ENCODE measurements at places on chromosomes 11 and 22.

- DNase-seq: peak; percentile 91
Measured at GRCh38 chr11:79054636-79055035, 386.2 kb downstream of the TENM4 start.

DNA sequence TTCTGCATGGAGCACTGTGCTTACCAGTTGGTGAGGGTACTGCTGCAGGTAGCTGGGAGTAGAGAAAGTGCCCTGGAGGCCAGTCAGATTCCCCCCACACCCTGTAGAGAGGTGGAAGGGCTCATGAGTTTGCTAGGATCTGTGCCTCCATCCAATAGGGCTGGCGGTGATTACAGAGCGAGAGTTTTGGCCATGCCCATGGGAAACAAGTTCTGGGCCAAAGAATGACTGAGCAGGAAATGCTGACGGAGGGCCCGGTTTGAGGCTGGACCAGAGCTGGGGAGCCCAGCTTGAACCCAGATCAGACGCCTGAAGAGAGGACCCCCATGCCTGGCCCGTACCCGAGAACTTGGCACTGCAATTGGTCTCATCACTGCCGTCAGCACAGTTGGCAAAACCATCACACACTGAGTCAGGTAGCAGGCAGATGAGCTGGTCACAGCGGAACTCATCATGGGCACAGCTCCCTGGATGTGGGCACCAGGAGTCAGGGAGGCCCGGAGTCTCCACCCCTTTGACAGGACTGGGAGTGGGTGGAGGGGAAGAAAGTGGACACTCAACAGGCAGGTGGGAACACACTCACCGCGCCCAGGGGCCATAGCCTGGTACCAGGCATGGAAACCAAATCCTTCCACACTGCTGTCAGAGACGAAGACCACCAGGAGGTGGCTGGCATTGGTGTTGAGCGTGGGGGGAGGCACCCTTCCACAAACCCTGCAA, 2.1 kb downstream of the MFRP start:
- no peak for DNase-seq

GRCh38 chr11:71431271-71431670, 16.9 kb downstream of the DHCR7 start:
- DNase-seq: no peak

- no peak for DNase-seq
Measured at GRCh38 chr11:12070446-12071267, 39.7 kb upstream of the MICAL2 start.

GRCh38 chr11:12362857-12363256, 14.5 kb upstream of the PARVA start:
- DNase-seq: no peak

GRCh38 chr11:31830406-31830805, 19.3 kb upstream of the PAX6 start:
- no peak for DNase-seq

DNA sequence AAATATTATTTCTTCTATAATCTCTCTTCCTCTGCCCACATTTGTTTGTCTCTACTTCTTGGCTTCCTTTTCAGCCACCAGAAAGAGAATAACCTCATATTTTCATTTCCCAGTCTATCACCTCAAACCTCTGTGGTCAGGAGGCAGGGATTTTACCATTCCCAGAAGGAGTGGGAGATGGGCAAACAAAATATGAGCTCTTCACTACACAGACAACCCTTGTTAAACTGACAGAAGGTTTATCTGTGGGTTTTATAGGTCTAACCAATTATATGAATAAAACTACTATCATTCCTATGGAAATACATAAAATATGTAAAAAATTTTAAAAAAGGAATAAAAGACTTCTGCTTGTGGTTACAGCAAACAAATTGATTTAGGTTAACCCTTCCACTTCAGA, 160.0 kb upstream of the TRPC6 start:
- no peak for DNase-seq

- no peak for DNase-seq
Measured at GRCh38 chr11:57903441-57904123, 120.1 kb upstream of the OR9Q1 start.

DNA sequence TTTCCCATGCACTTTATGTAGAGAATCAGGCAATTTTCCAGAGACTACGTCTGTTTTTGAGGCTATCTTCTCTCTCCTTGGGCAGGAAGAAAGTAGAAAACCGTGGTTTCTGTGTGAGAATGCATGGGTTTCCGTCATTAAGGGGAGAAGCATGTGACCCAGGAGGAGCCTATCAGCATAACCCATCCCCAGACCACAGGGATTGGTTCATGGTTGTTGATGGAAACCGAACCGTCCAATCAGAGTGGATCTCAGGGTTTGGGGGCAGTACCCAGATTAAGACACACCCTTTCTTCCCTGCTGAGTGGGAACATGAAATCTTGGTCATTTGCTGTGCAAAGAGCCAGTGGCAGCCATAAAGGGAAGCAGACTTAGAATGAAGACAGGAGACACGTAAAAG, 517.8 kb downstream of the MN1 start:
- peak; percentile 33 for DNase-seq

DNA sequence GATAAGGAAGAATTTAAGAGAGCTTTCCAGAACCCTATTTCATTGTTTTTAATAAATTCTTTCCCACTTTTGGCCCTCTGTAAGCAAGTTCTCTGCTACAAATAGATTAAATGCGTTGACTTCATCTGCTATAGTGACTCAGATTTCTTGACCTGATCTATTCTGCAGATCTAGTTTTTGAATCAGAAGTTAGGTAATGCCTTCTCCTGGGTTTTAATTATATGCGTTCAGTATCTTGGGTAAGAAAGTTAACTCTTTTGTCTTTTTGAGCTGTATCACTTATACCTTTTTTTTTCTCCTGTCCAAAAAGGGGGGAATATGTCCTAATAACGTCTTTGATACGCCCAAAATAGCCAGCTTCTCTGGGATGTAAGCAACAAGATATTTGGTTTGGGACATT, 2.4 kb upstream of the HEPHL1 start:
- DNase-seq: no peak

DNA sequence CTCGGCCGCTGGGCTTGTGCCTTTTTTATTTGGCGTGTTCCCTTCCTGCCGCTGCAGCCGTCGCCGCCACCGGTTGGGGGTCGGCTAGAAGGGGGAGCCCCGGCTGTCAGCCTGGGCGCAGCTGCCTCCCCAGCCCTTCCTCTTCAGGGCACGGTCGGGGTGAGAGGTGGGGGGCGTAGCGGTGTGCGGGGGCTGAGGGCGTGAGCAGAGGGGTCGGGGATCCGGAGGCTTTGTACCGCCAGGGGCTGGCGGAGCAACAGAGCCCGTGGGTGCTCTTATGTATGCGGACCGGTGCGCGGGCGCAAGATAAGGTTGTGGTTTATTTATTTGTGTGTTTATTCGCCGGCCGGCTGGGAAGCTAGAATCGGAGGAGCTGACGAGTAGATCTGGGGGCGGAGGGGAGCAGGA, 477 bp downstream of the ZBTB16 start:
- DNase-seq: no peak

GRCh38 chr22:46349681-46350080, 14.2 kb downstream of the TRMU start:
- no peak for DNase-seq

- DNase-seq: peak; percentile 17
Measured at GRCh38 chr22:45859231-45860161, 117.5 kb downstream of the WNT7B start.

- DNase-seq: no peak
Measured at GRCh38 chr11:113615098-113615497, 91.0 kb downstream of the TMPRSS5 start.

All from fibroblast of skin of right biceps (primary cell).